ENCODE measurements at places on chromosomes 2 and 18. TPM values are rescaled to one million over a fixed set of nuclear protein-coding genes. Genes with fewer than 3 reads are reported as not detected.

PDE11A gene
- total RNA-seq, result 1.2 TPM

RGPD4 gene
- total RNA-seq, result 0.33 TPM

VIL1 gene
- total RNA-seq, result not detected

STK25 gene
- total RNA-seq, result 142 TPM

SCN9A gene
- 15.2 TPM for total RNA-seq

SLC8A1 gene
- 30.5 TPM for total RNA-seq

STK17B gene
- total RNA-seq, result 26.5 TPM

FBLN7 gene
- total RNA-seq, result 4.5 TPM

DNA sequence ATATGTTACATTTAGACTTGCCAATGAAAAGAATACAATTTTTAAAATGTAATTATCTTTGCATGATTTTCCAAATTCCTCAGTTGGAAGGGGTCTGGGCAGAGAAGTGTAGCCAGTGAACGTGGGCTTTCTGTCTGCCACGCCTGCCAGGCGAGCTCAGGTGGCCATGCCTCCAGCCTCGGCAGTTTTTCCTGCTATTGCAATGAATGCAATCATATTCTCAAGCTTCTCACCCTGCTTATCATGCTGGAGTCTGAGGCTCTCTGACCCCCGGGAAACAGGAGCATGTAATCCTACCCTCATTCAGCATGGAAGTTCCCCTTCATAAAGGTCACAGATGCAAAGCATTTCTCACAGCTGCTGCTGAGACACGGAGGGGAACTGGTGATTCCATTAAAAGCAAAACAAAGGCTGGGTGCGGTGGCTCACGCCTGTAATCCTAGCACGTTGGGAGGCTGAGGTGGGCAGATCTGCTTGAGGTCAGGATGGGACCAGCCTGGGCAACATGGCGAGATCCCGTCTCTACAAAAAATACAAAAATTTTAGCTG, 154.8 kb downstream of the MBP start:
- no peak for DNase-seq

DNA sequence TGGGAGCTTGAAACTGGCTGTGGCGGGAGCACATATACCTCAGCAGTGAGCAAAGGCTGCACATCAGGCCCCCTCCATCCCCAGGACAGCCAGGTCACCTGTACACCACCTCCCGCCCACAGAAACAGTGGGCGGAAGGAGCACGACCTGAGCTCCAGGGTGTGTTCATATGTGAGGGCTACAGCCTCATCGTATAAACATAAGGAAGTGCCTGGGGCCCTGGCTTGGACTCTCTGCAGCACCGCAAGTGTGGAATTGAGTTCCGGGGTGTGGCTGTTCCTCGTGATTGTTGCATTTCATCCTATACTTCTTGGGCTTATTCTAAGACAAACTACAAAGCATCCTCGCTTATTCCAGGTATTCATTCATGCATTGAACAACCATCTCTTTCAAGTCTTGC, 60.1 kb upstream of the TPO start:
- no peak for DNase-seq

- DNase-seq, result no peak
These were observed 552.0 kb downstream of the IRS1 start for GRCh38 chr2:226247289-226248275.

DNA sequence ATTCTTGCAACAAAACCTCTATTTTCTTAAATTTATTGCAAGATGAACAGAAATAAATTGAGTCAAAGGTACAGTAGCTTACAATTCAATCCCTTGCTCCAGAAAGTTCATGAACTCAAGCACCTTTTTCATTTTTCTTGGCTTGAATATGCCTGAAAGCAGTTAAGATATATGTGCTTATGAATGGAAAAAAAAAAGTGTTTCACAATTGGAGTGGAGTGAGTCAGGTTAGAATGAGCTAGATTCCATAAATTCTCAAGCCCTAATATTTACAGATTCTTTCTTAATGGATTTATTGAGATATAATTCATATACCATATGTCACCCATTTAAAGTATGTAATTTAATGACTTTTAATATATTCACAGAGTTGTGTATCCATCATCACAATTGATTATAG, 39.6 kb upstream of the NEMP2 start:
- DNase-seq, result no peak

GRCh38 chr2:28661589-28662001, 90.0 kb upstream of the PPP1CB start:
- peak; percentile 84 for DNase-seq

DNA sequence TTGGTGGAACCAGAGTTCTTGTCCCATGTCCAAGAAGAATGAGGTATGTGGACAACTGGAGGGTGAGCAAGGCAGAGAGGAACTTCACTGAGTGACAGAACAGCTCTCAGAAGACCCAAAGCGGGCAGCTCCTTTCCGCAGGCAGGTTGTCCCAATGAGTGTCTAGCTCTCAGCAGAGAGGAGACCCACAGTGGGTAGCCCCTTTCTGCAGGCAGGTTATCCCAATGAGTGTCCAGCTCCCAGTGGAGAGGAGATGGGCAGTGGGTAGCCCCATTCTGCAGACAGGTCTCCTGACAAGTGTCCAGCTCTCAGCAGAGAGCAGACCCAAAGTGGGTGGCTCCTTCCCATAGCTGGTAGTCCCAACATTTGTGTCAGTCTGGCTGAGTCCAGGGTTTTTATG, 69.6 kb downstream of the SRBD1 start:
- no peak for DNase-seq

- no peak for DNase-seq
These were observed 59.0 kb downstream of the SMAD7 start for GRCh38 chr18:48891721-48892120.

DNA sequence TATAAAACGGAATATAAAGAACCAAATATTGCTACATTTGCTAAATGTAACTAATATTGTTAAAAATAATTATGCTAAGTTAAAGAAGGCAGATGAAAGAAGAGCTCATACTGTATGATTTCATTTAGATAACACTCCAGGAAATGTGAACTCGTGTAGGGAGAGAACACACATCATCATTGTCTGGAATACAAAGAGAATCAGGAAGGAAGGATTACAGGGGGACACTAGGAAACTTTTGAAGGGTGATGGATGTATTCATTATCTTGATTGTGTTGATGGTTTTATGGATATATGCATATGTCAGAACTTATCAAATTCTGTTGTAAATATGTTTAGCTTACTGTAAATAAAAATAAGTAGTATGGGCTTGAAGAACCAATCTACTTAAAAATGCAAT, 104.1 kb upstream of the TRIB2 start:
- DNase-seq, result no peak

DNA sequence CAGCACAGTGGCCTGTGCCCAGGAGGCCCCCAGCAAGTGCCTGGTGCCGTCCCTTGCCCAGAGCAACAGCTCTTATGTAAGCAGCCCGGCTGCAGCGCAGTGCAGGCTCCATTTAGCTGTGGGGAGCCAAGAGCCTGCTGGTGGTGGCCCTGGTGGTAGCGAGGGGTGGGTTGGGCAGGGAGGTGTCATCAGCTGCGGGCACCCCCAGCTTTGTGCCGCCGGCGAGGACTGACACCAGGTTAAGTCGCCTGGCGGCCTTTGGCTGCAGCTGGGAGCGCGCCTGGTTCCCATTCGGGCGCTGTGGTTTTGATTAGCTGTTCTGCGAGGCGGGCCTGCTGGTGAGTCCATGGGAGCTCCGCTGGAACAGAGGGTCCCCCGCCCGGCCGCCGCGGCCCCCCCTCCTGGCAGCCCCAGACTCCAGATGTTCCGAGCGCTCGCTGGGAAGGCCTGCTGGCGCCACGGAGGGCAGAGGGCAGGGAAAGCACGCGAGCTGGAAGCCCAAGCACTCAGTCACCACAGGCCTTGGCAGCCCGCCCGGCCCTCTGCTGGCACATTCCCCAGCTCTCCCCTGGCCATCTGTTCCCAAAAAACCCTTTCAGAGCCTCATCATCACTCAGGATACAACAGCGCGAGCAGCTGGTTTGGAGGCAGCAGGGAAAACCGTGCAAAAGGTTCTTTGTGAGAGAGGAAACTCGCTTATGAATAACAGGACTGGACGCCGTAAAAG, 18.4 kb downstream of the ATOH8 start:
- peak; percentile 98 for DNase-seq

- DNase-seq, result no peak
These were observed 18.2 kb upstream of the MGAT5 start for GRCh38 chr2:134235510-134236144.

- no peak for DNase-seq
These were observed 2.4 kb downstream of the SPRED2 start for GRCh38 chr2:65429786-65430602.

DNA sequence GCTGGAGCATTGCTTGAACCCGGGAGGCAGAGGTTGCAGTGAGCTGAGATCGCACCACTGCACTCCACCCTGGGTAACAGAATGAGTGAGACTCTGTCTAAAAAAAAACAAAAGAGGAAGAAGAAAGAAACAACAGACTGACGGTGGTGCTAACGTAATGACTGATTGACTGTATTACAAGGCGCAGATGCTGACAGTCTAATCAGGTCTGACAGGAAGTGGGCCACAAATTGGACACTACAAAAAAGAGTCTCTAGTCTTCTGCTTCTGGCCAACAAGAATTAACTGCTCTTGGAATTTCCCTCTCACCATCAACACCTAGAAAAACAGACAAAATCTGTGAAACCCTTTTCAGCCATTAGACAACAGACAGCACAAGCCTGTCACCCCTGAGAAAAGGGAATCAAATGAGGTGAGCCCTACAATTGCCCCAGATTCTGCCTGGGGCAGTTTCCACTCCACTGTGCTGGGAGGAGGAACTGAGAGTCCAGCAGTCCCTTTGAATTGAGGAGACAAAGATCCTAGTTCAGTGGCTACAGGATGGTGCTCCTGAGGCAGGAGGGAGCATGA, 43.3 kb downstream of the SNED1 start:
- no peak for DNase-seq

- peak; percentile 61 for DNase-seq
These were observed 31.9 kb upstream of the GALNT14 start for GRCh38 chr2:31170071-31170698.

- DNase-seq, result no peak
These were observed 57.2 kb downstream of the PDCL3 start for GRCh38 chr2:100619951-100620350.

- DNase-seq, result peak; percentile 60
These were observed 62.9 kb upstream of the PXDN start for GRCh38 chr2:1807167-1807566.

DNA sequence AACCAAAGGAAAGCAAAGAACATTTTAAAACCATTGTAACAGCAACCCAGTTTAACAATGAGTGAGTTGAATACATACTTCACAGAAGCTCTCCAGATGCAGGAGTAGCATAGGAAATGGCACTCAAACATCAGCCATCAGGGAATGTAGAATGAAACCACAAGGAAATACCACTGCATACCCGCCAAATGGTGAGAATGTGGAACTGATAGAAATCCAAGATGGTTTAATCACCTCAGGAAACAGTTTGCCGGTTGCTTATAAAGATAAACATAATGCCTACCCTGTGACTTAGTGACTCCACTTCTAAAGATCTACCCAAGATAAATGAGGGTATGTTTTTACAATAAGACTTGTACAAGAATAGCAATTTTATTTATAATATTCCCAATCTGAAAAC, 132.0 kb downstream of the GALNT1 start:
- no peak for DNase-seq

DNA sequence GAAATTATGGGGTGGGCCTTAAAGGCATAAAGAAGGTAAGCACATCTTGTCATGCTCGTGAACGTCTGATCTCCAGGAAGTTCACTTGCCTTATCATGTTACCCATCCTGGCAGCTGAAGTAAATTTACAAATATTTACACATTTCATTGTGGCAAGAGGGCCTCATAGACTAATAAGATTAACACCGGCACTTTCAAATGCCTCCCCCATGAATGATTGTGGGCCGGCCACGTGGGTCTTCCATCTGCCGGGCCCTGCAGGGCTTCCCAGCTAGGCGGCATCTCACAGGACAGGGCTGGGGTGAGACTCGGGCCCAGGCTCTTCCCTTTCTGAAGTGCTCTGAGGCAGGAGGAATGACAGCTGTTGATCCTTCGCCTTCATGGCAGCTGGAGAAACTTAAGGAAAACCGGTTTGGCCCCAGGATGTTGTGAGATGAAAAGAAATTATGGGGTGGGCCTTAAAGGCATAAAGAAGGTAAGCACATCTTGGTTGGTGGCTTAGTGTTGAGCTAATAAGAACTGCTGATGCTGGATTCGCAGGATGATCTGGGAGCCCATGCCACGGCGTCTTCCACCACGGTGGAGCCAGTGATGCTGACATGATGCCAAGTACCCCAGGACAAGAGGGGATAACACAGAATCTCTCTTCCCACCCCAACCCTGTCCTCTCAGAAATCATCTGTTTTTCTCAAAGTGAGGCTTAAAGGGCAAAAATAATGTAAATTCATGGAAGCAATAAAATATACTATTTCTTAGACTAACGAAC, 176.3 kb downstream of the SEPTIN10 start:
- DNase-seq, result no peak

GRCh38 chr2:157459486-157459885, 15.6 kb upstream of the CYTIP start:
- no peak for DNase-seq

- no peak for DNase-seq
These were observed 108.6 kb upstream of the GPC1 start for GRCh38 chr2:240326886-240327285.

DNA sequence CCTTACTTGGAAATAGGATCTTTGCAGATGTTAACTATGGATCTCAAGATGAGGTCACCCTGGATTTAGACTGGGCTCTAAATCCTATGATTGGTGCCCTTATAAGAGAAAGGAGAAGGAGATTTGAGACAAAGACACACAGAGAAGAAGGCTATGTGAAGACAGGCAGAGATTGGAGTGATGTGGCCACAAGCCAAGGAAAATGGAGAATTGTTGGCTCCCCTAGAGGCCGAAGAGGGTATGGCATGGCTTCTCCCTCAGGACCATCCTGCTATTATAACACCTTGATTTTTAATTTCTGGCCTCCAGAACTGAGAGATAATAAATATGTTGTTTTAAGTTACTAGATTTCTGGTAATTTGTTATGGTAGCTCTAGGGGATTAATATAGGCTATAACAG, 7.6 kb downstream of the CYBRD1 start:
- DNase-seq, result no peak

GRCh38 chr2:240962300-240963064, 35.9 kb upstream of the SNED1 start:
- peak; percentile 82 for DNase-seq

GRCh38 chr2:118983133-118983532, 41.1 kb downstream of the MARCO start:
- no peak for DNase-seq

- DNase-seq, result no peak
These were observed 191.7 kb upstream of the NDUFV2 start for GRCh38 chr18:8910843-8911242.

- no peak for DNase-seq
These were observed 13.4 kb upstream of the LRPPRC start for GRCh38 chr2:44009136-44009735.

- DNase-seq, result no peak
These were observed 73.1 kb upstream of the PID1 start for GRCh38 chr2:229344151-229344551.

DNA sequence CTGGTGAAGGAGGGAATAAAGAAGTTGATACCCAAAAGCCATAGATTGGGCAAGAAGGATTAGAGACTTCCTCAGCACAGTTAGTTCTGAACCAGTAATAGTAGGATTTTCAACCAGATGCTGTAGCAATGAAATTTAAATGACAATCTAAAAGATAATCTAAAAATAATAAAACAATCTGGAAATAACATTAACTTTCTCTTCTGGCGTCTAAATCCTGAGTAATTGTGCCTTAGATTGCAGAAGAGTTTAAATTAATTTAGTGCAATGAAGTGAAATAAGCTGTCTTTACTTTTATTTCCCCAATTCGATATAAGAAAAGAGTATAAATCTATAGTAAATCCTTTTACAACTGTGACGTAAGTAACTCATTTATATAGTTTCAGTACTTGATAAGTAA, 186.8 kb upstream of the DOK6 start:
- no peak for DNase-seq

GRCh38 chr18:44715245-44715644, 34.6 kb downstream of the SETBP1 start:
- DNase-seq, result no peak

Measured in aorta (tissue), 5 donors.